ENCODE measurements at places on chromosomes 7 and 10. TPM values are rescaled to one million over a fixed set of nuclear protein-coding genes. Genes with fewer than 3 reads are reported as not detected.

The SLC37A3 gene
- 87.4 TPM for total RNA-seq

The MLXIPL gene
- 25.7 TPM for total RNA-seq

The INMT gene
- total RNA-seq = 0.19 TPM

The CHST12 gene
- total RNA-seq = 12.0 TPM

The IFIT1B gene
- not detected for total RNA-seq

The ZNF107 gene
- 55.3 TPM for total RNA-seq

The MYH16 gene
- not detected for total RNA-seq

The CRPPA gene
- 0.45 TPM for total RNA-seq

The FMC1 gene
- 4.8 TPM for total RNA-seq

The DPYSL4 gene
- total RNA-seq = 23.9 TPM

The NUTM2E gene
- total RNA-seq = 0.12 TPM

The SFTPA1 gene
- total RNA-seq = not detected

The GIMAP8 gene
- total RNA-seq = not detected

The ZNF503 gene
- total RNA-seq = not detected

The FFAR4 gene
- total RNA-seq = not detected

The PTPN20 gene
- not detected for total RNA-seq

The SEMA4G gene
- 8.5 TPM for total RNA-seq

The PDE1C gene
- 0.74 TPM for total RNA-seq

The GRB10 gene
- total RNA-seq = 154 TPM
